ENCODE measurements at places on chromosomes 11 and 22.

GRCh38 chr11:78061921-78062311 lies 1.7 kb upstream of the THRSP start:
- DNase-seq = no peak

DNA sequence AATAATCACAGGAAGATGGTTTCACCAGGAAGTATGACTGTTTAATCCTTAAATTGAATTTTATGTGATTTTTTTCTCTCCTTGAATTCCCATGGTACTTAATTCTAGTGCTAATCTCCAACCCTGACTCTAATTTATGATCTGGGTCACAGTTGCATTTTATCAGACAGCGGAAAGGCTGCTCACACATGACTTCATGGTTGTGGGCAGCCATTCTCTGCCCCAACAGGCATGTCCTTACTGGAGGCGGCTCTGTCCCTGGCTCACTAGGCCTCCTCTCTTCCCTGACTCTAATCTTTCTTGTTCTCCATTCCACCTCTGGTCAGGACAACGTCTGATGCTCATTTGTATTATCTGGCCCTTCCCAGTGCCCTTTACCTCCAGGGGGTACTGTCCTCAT lies 184.4 kb downstream of the CHST1 start:
- DNase-seq = no peak

- DNase-seq = no peak
Observed at GRCh38 chr11:117441146-117441975, 113.7 kb downstream of the CEP164 start.

- DNase-seq = no peak
Observed at GRCh38 chr11:72271980-72272379, 28.0 kb upstream of the PHOX2A start.

DNA sequence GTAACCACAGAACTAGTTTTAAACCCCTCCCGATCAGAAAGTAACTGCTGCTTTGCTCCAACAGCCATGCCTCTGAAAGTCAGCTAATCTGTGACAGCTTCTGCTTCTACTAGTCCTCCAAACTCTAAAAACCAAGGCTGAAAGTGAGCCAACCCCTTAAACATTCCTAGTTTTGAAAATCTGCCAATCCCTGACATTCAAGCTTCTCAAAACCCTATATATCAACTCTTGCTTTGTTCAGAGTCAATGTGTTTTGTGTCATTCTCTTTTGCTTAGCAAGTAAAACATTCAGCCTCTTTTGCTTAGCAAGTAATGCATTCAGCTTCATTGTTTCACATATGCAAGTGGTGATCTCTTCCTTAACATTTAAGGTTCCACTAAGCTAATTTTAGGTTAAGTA lies 56.9 kb downstream of the ATG16L2 start:
- no peak for DNase-seq

DNA sequence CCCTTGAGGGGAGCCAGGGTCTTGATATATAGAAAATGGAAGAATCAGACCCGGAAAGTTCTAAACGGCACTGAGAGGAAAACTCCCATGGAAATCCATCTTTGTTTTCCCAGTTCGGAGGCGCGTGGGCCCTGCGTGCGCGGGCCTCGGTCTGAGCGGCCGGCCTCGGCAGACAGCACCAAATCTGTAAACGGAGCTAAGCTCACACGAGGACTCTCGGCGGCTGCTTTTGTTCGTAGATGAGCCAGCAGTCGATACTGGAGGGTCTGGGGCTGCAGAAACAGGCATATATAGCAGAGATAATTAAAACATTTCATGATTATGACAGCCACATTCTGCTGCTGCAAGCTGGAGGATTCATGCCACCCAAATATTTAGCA lies 68.5 kb upstream of the PPARA start:
- no peak for DNase-seq

DNA sequence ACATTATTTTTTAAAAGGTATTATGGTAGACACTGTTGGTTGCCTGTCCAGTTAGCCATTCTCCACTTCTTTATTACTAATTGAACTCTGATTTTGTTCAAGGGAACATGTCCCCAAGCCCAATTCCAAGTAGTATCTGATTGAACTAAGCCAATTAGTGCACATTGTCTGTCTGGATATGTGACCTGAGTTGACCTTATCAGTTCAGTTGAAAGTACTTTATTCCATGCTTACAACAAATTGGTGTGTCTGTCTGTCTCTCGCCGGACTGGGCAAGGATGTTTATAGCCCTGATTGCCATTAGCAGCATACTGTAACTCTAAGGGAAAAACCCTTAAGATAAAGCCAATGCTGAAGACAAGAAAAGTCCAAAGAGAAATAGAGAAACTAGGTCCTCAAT lies 85.6 kb downstream of the INTS4 start:
- DNase-seq = no peak

GRCh38 chr11:82676483-82677094 lies 57.1 kb downstream of the FAM181B start:
- DNase-seq = no peak
